Activated naive CD4-positive, alpha-beta T cell treated with Interleukin-2 at 50 U/mL for 16 hours (primary cell): ENCODE measurements at places on chromosomes 1 and 21.
A peak's percentile ranks its signal among the peaks of the same experiment; 100 is the strongest.

DNA sequence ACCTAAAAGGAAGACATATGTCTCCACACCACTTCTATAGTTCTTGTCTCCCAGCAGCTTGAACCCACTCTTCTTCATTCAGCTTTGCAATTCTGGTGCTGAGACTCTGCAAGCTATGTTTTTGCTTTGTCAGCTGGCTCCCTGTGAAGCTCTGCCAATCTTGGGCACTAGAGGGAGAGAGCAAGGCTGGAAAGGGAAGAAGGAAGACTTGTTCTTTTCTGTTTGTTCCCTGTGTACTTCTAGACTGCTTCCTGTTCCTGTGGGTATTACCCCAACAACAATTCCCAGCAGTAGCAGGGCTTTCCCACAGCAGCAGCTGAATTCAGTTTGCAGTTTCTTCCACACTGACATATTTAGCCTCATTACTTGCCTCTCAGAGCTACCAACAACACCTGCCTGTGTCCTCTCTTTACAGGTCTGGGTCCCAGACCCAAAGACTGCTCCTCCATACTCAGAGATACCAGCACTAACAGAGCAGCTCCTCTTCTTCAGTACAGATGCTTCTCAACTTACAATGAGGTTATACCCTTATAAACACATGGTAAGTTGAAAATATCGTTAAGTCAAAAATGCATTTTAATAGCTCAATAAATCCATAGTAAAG lies 275.2 kb upstream of the NEGR1 start:
- no peak for DNase-seq

DNA sequence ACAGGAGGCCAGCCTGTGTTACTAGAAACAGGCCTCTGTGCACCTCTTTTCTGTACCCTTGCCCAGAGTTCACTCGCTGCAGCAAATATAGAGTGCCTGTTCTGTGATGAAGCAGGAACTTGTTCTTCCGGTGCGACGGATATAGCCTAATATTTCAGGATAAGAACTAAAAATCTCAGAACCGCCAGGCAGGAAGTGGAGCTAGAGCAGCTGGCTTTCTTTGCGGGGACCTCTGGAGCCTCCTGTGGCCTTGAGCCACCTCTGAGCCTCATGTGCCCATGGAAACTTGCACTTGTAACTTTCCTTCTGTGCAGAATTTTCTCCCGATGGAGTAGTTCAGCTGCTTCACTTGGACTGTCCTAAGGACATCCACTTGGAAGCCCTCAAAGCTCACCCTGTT lies 44.5 kb upstream of the VAMP3 start:
- no peak for DNase-seq

GRCh38 chr1:23980728-23981070 lies 572 bp upstream of the SRSF10 start:
- DNase-seq = peak; percentile 64

- no peak for DNase-seq
Observed at GRCh38 chr1:21914880-21915640, 22.1 kb downstream of the HSPG2 start.

GRCh38 chr1:17356387-17357026 lies 15.5 kb upstream of the PADI6 start:
- no peak for DNase-seq

- no peak for DNase-seq
Observed at GRCh38 chr21:42499444-42500112, 3.6 kb upstream of the RSPH1 start.

DNA sequence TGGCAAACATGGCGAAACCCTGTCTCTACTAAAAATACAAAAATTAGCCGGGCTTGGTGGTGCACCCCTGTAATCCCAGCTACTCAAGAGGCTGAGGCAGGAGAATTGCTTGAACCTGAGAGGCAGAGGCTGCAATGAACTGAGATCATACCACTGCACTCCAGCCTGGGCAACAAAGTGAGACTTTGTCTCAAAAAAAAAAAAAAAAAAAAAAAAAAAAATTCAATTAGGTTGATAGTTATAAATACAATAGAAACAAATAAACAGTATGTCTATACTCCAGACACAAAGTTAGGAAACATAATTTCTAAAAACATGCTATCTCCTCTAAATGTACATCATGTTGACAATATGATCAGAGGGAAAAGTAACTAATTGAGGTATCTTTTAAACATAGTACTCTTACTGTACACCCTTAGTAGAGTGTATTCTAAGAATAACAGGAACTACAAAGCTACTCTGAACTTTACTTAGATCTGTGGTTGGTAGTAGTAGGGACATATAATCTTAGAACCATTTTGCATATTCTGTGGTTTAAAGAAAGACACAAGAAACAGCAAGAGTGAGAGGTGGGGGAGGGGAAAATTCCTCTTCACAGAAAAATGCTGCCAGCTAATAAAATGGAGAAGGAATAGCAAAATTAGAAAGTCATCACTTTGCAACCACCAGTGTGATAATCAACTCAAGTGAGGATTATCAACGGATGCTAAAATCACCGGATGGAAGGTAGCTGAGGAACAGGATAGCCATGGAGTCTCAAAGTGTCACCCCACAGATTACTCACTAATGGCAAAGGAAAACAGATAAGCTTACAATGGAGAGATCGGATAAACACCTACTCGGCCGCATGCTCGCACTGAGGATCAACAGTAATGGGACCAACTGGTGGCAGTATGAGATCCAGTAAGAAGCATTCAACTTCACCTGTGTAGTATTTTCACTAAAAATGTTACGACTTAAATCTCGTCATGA lies 35.0 kb downstream of the MTOR start:
- no peak for DNase-seq

- no peak for DNase-seq
Observed at GRCh38 chr1:150841626-150842025, 33.6 kb upstream of the CTSK start.

DNA sequence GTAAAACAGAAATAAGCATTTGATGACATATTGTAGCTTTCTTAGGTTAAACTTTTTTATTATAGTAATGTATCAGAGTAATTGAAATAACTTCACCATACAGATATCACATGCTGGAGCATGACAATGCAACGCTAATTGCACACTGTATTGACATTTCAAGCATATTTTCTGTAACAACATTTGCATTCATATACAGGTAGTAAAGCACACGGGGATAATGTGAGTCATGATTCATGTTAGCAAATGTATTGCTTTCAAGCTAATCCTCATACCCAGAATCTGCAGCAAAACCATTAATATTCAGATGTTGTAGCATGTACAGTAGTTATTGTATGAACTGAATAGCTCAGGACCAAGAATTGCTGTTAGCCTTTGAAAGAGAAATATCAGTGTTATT lies 133.9 kb downstream of the TTLL7 start:
- no peak for DNase-seq

- DNase-seq = no peak
Observed at GRCh38 chr1:173202424-173203145, 4.5 kb downstream of the TNFSF4 start.

- no peak for DNase-seq
Observed at GRCh38 chr1:34850382-34850781, 9.2 kb downstream of the SMIM12 start.
